SHP77 treated with DMSO at 0.1 percent for 48 hours (cell line): ENCODE measurements at places on chromosomes 7 and 10.

GRCh38 chr10:119006451-119007210, 22.9 kb upstream of the NANOS1 start:
- DNase-seq, result peak; percentile 9

DNA sequence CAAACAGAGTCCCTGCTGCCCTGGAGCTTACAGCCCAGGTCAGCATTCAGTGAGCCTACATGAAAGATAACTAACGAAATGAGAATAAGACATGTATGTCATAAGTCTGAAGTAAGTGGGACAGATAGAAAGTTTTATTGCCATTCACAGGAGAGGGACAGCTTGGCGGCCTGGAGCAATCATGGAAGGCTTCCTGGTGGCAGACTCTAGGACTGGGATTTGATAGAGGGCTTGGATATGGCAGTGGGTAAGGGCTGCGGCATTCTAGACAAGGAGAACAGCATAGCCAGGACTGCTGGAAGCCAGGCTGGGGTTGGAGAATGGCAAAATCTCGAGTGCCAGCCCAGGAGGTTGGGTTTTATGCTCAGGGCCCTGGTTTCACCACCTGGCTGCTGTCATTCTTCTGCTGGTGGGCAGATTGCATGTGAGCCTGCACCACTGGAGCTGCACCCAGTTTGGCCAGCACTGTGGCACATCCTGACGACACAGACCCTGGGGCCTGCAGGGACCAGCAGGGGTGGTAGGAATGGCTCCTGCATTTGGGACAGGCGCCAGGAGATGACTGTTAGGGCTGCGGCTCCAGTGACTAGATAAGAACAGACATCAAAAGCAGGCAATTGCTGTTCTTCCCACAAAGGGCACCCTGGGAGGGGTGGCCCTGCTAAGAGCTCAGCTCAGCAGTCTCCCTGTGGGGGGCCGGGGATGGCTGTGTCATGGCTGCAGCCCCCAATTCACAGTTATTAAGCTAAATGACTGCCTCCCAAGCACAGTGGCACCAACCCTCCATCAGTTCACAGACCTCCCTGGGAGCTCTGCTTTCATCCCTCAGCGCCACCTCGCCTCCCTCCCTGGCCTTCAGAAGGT, 161.1 kb downstream of the RPS24 start:
- no peak for DNase-seq

GRCh38 chr10:69407621-69408301, 9.0 kb downstream of the TACR2 start:
- DNase-seq, result no peak

DNA sequence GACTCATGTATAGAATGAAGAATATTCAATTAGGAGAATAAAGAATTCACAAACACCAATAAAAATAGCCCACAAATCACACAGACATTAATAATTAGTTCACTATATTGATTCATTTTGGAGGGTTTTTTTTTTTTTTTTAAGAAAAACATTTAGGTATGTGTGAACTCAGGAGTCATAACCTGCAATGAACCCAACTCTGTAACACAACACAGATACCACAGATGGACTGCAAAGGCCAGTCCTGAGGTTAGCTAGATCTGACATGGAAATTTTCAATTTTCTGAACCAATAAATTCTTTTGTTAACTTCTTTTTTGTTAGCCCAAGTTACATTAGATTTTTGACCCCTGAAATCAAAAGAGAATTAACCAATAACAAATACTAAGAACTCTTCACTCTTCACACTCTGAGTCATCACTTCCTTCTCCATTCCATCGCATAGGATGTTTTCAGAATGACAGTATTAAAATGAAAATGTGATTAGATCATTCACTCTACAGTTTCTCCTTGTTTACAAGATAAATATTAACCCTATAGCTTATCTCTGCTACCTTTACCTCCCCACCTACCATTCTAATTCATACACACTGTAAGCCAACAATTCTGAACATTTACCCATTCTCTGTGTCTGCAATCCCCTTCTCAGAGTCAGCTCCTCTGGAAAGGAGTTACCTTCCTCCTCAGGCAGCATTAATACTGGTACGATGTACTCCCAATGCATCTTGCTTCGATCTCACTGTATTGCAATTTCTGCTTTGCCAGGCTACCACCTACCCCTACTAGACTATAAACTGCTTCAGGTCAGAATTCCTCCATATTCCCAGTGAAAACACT, 141.5 kb downstream of the LRRN3 start:
- no peak for DNase-seq

DNA sequence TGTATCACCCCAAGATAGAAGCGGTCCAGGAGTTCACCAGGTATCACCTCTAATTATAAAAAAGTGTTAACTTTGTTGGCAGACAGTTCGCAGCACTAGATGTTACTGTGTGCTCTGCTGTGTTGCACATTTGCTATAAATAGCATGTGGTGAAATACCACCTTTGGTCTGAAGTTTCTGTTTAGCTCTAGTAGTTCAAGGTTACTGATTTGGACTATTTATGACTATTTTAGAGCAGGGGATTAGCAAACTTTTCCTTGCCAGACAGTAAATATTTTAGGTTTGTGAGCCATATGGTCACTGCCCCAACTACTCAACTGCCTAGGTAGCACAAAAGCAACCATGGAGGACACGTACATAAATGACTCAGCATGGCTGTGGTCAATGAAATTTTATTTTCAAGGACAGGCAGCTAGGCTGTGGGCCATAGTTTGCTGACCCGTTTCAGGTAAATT, 16.5 kb downstream of the DENND10 start:
- no peak for DNase-seq

DNA sequence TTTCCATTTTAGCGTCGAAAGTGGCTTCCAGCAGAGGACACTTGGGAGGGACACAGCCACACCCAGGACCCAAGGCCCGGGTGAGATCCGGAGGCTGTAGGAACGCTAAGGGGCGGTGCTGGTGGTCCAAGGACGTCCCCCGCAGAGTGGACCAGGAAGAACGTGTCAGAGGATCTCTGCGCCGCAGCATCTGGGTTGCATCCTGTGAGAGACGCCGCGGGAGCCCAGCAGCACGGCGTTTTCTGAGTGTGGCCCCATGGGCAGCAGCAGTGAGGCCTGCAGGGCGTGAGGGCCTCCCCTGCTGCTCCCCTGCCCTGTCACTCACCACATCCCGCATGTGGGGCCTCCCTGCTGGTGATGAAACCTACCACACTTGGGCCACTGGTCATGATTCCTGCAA, 40.5 kb upstream of the BNIP3 start:
- no peak for DNase-seq

DNA sequence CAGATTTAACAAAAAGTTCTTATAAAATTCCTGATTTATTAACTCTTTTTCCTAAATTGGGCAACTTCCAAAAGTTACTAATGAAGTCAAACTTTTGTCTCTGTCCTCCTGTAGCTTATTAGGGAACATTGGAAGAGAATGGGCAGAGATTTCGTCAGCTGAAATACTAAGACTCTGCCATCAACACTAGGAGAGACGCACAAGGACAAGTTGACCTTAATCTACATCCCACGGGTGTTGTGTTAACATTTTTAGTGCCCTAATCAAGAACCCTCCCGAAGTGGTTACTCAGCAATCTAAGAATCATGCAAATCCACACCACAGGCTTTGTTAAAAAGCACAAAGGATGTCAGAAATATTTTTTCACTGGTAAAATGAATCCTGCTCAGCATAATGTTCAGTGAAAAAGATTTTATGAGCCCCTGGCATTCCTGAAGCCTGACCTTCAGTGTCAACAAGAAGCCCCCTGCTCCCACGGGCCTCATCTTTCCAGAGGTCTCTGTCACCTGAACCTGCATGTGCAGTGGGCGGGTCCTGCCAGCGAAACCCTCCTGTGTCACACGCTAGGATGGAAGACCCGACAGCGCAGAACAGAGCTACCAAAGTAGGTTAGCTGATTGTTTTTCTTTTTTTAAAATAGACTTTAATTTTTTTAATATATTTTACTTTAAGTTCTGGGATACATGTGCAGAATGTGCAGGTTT, 70.6 kb upstream of the AKR1E2 start:
- no peak for DNase-seq

- DNase-seq, result no peak
Measured at GRCh38 chr7:150569245-150569955, 2.2 kb downstream of the GIMAP4 start.

DNA sequence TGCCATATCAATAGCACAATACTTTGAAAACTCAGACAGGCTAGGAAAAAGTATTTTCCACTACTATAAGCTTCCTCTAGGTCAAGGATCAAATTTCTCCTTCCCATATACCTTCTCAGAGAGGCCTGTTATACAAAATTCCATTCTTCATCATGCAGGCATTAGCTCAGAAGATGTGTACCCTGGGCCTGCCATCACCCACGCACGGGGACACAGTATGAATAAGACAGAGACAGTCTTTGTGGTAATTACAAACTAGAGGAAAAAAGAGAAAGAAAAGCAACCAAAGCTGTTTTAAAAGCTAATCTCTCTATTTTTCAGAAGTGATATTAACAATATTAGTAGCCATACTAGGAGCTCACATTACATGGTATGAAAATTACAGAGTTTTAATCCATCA, 236.8 kb upstream of the AOAH start:
- no peak for DNase-seq

DNA sequence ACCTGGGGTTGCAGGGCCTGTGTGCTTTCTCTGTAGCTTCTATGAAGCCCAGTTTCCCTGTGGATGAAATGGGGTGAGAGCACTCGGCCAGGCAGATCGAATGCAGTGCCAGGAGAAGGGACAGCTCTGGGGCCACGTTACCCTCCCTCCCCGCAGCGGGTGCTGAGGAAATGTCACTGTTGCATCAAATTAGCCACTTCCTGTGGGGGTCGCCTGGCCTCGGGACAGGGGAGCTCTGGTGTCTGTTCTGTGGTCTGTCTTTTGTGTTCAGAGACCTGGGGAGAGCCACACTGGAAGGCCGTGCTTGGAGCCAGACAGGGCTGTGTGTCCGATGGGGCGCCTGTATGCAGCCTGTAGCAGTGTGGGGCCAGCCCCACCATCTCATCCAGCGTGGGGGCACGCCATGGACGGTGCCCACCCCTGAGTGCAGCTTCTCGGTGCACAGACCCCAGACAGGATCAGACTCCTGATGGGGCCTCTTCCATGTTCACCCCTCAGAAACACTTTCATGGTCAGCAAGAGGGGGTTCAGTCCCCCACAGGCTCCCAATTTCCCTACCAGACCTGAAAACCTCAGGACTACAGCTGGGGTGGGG, 13.6 kb downstream of the TTYH3 start:
- DNase-seq, result no peak

- DNase-seq, result no peak
Measured at GRCh38 chr7:14133752-14134151, 144.3 kb upstream of the ETV1 start.

GRCh38 chr7:19377611-19378344, 232.6 kb upstream of the FERD3L start:
- peak; percentile 91 for DNase-seq

DNA sequence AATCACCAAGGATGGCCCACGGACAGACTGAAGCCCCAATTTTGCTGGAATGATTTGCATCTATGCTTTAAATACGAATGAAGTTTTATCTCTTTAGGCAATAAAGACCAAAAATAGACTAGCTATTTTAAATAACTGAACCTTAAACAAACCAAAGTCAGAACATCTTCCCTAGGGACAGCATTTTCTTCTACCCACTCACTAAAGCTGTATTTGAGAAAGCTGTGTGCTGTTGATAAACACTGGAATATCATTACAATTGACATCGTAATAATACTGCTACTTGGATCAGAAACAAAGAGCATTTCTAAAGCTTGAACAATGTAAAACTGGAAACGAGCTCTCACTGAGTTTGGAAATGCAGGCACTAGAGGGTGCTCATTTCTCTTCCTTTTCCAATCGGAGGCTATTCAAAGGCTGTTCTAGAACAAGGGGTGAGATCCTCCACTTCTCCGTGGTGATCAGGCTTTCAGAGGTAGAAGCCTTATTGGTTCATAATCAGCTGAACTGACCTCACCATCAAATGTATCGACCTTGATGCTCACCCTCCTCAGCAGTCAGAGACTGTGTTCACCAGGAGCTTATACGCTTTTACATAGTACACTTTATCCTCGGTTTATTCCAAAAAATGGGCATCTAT, 225.3 kb upstream of the PRSS1 start:
- DNase-seq, result no peak

GRCh38 chr10:103659674-103660363, 166.3 kb downstream of the NEURL1 start:
- DNase-seq, result no peak

GRCh38 chr7:20153999-20154398, 63.2 kb downstream of the MACC1 start:
- DNase-seq, result no peak

DNA sequence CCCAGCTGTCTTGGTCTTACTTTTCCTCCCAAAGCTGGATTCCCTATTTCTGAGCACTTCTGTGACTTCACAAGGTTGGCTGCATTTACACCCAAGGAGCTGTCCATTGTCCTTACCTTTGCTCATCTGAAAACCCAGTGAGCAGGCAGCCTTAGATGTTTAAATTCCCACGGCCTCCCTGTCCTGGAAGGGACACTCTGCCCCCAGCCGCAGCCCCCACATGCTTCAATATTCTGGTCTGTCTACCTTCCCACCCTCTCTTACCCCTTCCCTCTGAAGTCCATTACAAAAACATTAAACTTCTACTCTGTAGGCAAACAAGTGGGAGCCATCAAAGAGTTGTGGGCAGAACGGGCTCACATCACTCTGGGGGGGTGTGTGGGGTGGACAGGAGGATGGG, 73.8 kb upstream of the EFCAB10 start:
- DNase-seq, result no peak

GRCh38 chr7:28976022-28976421, 17.9 kb upstream of the TRIL start:
- DNase-seq, result no peak

DNA sequence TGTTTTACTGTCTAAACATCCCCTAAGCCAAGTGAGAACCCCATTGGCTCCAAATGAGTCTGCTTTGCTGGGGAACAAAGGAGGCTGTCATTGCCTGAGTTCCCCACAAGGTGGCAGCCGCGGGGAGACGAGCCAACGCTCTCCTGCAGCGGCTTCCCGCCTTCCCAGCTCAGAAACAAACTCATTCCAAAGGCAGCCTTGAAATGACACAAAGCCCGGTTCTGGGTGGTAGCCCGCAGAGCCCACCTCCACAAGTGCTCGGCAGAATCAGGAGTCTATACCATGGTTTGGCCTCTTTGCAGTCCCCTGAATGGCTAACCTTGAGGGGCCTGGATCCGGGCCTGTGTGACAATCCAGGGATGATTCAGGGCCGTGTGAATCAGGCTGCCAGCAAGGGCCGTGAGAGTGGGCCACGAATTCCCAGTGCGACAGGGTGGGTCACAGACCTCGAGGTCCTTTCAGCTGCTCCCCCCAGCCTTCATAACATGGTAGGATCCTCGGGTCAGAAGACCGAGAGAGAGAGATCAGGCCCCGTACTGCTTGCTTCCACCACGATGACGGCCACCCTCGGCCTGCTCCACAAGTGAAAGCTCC, 79.7 kb downstream of the DLG5 start:
- no peak for DNase-seq

DNA sequence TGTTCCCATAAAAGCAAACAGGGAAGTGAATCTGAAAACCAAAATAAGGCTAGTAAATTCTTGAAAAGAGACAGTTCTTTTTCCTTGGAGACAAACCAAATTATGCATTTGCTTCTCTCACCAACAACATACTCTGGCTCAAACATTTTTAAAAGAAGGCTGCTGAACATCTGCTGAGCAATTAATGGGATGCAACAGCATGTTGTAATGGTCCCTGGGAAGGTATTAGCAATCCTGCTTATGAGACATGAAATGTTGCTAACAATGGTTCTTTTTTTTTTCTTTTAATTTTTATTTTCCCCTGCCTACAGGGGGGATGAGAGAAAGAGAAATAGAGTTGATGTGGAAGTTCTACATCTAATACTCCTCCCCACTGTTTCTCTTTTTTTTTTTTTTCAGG, 572.1 kb downstream of the SORCS1 start:
- DNase-seq, result no peak

GRCh38 chr10:73959484-73960243, 38.3 kb upstream of the VCL start:
- DNase-seq, result no peak
